ENCODE measurements at places on chromosomes 7 and 10.

DNA sequence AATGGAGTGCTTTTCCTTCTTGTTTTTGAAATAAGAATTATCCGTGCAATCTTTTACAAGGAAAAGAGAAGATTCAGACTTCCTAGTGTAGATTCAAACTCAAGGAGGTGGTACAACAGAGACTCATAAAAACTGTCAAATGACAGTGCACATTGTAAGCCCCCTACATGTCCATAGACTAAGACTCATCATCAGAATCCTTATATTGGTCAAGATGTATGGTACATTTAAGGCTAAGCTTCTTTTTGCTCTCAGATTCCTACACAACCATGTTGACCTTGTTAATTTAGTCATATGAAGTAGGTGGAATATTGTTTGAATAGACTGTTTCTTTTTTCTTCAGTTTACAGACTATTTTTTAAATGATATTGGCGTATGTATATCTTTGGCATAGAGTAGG, 11.6 kb downstream of the CD36 start:
- DNase-seq = no peak

- DNase-seq = no peak
Observed at GRCh38 chr7:12643644-12644043, 43.8 kb upstream of the ARL4A start.

DNA sequence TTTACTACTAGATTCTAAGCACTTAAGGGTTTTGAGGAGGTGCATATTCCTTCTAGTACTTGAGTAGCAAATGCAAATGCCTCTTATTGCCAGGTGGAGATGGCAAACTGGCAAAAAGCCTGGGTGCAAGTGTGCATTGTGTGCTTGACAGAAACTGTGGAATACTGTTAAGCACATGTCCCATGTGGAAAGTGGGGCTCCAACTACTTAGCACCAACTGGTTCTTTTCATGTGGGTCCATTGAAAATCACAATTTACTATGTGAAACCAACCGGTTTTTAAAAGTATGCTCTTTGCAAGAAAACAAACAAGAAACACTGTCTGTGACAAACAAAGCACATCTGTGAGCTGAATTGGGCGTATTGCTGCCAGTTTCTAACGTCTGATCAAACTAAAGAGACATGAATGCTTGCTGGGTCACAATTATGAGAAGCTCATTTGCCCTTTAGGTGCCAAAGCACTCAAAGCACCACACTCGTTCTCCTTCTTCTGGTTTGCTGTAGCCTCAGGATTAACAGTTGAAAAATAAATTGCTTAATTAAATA, 197.4 kb downstream of the SEMA3E start:
- no peak for DNase-seq

- no peak for DNase-seq
Observed at GRCh38 chr10:110304394-110304779, 333 bp downstream of the SMNDC1 start.

DNA sequence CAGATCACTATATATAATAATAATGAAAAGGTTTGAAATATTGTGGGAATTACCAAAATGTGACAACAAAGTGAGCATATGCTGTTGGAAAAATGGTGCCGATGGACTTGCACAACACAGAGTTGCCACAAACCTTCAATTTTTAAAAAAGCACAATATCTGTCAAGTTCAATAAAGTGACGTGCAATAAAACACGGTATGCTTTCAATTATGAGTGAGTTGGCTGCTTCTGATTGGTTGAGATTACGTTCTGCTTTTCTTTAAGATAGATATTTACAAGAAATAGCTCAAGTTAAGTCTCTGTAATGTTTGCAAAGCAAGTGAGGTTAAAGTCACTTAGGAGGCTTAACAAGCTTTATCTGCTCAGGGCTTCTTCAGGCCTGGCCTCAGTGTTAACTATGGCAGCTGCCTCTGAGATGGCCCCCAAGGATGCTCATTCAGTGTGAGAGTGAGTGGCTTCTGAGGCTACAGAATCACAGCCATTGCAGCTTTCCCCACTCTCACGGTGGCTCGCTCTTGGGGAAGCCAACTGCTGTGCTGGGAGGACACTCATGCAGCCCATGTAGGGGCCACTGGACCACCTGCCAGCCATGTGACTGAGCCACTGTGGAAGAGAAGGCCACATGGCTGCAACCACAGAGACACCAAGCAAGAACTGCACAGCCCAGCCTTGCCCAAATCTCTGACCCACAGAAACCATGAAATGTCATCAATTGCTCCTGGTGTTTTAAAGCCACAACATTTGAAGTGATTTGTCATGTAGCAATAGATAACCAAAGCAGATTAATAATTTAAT, 78.3 kb upstream of the TMEM72 start:
- DNase-seq = no peak

DNA sequence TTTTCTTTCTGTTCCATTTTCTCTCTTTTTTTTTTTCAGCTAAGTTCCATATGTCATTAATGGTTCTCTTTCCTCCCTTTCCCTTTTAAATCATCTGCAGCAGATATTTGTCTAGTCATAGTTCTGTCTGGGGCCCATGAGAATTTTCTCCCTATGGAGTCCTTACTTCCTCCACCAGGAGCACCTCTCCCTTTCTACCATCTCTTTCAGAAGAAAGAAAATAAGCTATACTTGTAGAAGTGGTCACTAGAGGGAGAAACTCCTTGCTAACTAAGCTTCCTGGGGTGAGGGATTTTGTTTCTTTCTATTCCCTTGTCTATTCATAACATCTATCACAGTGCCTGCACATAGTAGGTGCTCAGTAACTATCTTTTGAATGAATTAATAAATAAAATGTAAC, 230.2 kb upstream of the HPS1 start:
- no peak for DNase-seq

Measured in activated CD4-positive, CD25-positive, alpha-beta regulatory T cell treated with anti-CD3 and anti-CD28 coated beads, Interleukin-2, amount 50 U/mL, for 72 hours (primary cell).